Epithelial cell of alveolus of lung (primary cell): ENCODE measurements at places on chromosomes 7 and 10. TPM values are rescaled to one million over a fixed set of nuclear protein-coding genes. Genes with fewer than 3 reads are reported as not detected.

Gene SLC16A12
- total RNA-seq, result 0.24 and 0.91 TPM in 2 replicates

Gene JCAD
- total RNA-seq, result 9.8 and 12.2 TPM in 2 replicates

Gene NPFFR1
- not detected in 2 replicates for total RNA-seq

Gene GJD4
- not detected in 2 replicates for total RNA-seq

Gene MALSU1
- 76.0 and 82.0 TPM in 2 replicates for total RNA-seq

Gene GNAT3
- 0.16 TPM in 1 of 2 replicates, not detected in the other for total RNA-seq

Gene JAKMIP3
- total RNA-seq, result 0.08 TPM in 1 of 2 replicates, not detected in the other

Gene OR13A1
- total RNA-seq, result 0.08 TPM in 1 of 2 replicates, not detected in the other

Gene CHCHD3
- 40.1 and 55.7 TPM in 2 replicates for total RNA-seq

Gene ZNF853
- total RNA-seq, result 5.8 and 6.5 TPM in 2 replicates

Gene ACHE
- 1.7 and 3.7 TPM in 2 replicates for total RNA-seq

Gene HMX2
- total RNA-seq, result not detected in 2 replicates

Gene AZGP1
- 0.40 TPM in 1 of 2 replicates, not detected in the other for total RNA-seq

Gene LOXL4
- total RNA-seq, result 6.9 and 56.1 TPM in 2 replicates
